Left ventricle myocardium inferior (tissue), 1 donor: ENCODE measurements at places on chromosomes 6 and 20. TPM values are rescaled to one million over a fixed set of nuclear protein-coding genes. Genes with fewer than 3 reads are reported as not detected.

The POPDC3 gene
- 56.9 TPM for total RNA-seq

GRCh38 chr6:41023114-41023513 is 15.9 kb downstream of the UNC5CL start:
- peaks cover 10% of the 10 kb centered on the region for H3K4me1 ChIP-seq
- no peak for DNase-seq
- no peaks in the 10 kb centered on the region for H3K27me3 ChIP-seq
- no peak overlapping the region for H3K4me3 ChIP-seq
- no peak overlapping the region for H3K27ac ChIP-seq
- no peaks in the 10 kb centered on the region for H3K36me3 ChIP-seq

DNA sequence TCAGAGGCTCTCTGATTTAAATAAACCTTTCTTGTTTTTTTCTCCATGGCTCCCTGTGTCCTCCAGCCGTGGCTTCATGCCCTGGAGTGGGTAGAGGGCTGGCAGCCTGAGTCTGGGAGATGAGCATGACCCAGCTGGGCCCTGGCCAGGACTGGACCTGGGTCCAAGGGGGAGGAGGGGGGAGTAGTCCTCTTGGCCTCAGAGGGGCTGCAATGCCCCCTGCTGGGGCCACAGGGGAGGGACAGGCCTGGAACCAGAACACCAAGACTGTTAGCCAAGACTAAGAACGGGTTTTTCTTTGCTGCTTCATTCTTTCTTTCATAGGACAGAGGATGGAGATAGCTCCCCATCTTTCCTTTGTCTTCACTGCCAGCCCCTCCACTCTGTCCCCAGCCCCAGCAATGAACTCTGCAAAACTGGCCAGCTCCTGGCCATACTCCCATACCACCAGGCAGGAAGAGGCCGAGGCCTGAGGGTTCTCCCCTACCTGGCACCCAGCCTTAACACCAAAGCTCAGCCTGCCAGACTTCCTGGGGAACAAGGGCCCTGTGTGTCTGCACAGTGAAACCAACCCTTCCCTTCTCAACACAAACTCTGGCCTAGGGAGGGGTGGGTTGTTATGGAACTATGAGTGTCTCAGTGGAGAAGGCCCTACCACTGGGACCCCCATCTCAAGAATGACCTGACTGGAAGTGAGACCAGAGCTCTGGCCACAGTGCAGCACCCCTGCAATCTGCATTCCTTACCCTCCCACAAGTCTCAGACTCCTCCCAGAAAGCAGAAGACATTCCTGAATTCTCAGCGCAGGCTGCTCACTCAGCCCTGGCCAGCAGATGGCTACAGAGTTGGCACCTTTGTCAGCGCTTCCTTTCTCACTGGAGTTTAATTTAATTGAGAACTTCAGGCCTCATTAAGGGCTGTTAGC is 11.0 kb downstream of the SLC29A1 start:
- H3K4me3 ChIP-seq: no peak overlapping the region
- peak; percentile 90 for DNase-seq
- no peaks in the 10 kb centered on the region for H3K27me3 ChIP-seq
- peaks cover 40% of the 10 kb centered on the region for H3K36me3 ChIP-seq
- peak overlapping the region; percentile 98 for H3K27ac ChIP-seq
- peaks cover 90% of the 10 kb centered on the region for H3K4me1 ChIP-seq

GRCh38 chr20:22763257-22763906 is 179.0 kb upstream of the FOXA2 start:
- H3K27me3 ChIP-seq: no peaks in the 10 kb centered on the region
- peak overlapping the region; percentile 44 for H3K4me3 ChIP-seq
- no peaks in the 10 kb centered on the region for H3K36me3 ChIP-seq

The ADTRP gene
- 0.33 TPM for total RNA-seq

- no peak overlapping the region for H3K4me3 ChIP-seq
- H3K4me1 ChIP-seq: no peaks in the 10 kb centered on the region
- H3K36me3 ChIP-seq: peaks cover 82% of the 10 kb centered on the region
- no peak for DNase-seq
- no peaks in the 10 kb centered on the region for H3K27me3 ChIP-seq
These were observed 14.3 kb downstream of the CUL9 start for GRCh38 chr6:43196337-43196736.
